ENCODE measurements at places on chromosomes 1 and 21. TPM values are rescaled to one million over a fixed set of nuclear protein-coding genes. Genes with fewer than 3 reads are reported as not detected.
A peak's percentile ranks its signal among the peaks of the same experiment; 100 is the strongest.

DNA sequence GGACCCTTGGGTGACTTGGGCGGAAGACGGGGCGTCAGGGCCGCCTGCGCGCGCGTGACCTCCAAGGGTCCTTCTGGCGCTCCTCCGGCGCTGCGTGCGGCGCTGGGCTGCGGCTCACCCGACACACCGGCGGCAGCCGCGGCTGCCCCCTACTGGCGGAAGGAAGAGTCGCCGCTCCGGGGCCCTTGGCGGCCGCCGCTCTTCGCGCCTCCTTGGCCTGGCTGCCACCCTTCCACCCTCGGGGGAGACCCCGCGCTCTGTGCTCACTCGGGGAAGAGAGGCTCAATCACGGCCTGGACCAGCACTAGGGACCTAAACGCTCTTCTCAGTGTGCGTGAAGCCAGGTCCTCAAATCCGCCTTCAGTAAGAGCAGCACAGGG is 89.7 kb downstream of the DMRTA2 start:
- no peaks in the 10 kb centered on the region for H3K36me3 ChIP-seq
- peak; percentile 80 for DNase-seq
- peak overlapping the region; percentile 63 for H3K4me3 ChIP-seq
- peaks cover 55% of the 10 kb centered on the region for H3K27me3 ChIP-seq

DNA sequence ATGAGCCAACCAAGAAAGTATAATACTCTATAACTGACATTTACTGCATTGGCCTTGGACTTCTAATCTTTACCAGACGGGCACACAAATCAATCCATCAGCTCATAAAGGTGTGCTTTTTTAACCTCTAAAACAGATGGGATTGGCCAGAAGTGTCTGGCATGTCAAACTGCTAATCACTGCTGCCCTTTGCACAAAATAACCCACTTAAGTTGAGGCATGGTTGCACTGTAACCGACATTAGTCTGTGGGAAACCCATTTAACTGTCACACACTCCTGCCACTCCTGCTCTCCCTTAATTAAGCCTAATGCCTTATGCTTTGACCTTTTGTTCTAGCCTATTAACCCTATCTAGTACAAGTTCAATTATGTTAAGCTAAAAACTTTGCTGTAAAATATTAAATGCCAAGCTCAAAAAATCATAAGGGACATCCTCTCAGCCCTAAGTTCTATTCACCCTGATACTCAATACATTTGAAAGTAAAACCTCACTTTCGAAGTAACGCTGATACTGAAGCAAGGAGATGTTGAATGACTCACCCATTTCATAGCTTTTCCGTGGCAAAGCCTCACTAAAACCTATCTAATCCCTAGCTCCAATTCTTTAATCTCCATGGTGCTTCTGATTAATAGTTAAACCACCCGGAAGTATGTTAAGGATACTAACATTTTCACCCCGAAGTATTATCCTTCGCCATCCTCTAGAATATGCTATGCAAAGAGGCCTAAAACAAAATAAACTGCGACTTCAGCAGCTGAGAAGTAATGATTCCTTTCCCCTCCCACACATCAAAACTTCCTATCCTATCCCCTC is 12.9 kb downstream of the NRIP1 start:
- H3K4me1 ChIP-seq = peaks cover 59% of the 10 kb centered on the region
- no peaks in the 10 kb centered on the region for H3K27me3 ChIP-seq
- no peak overlapping the region for H3K4me3 ChIP-seq
- 0 out of 2 replicates have a peak, but pooled peaks cover 2% of the 10 kb centered on the region for H3K36me3 ChIP-seq

Gene ARTN
- 28.5 TPM for total RNA-seq

DNA sequence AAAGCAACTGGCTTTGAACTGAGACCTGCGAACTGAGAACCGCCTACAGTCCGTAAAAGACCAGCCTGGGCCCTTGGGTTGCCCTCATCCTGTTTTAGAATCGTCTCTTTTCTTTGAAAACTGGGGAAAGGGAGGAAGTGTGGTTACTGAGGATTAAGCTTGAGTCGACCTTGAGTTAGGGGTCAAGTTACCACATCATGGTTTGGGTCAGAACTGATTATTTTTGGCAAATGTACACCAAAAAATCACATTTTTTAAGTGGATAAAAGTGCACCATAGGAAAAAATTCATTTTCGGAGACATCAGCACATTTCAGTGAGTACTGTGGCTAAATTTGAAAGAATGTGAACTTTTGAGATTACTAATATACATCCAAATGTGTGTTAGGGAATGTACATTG is 76.9 kb upstream of the KAZN start:
- H3K4me1 ChIP-seq = no peaks in the 10 kb centered on the region
- H3K36me3 ChIP-seq = no peaks in the 10 kb centered on the region
- H3K27ac ChIP-seq = no peak overlapping the region
- DNase-seq = no peak
- H3K4me3 ChIP-seq = no peak overlapping the region

- peaks cover 39% of the 10 kb centered on the region for H3K27me3 ChIP-seq
- no peak overlapping the region for H3K4me3 ChIP-seq
- H3K36me3 ChIP-seq = peaks cover 4% of the 10 kb centered on the region
- H3K27ac ChIP-seq = no peak overlapping the region
These were observed 2.0 kb downstream of the ADAMTSL4 start for GRCh38 chr1:150551051-150551783.

DNA sequence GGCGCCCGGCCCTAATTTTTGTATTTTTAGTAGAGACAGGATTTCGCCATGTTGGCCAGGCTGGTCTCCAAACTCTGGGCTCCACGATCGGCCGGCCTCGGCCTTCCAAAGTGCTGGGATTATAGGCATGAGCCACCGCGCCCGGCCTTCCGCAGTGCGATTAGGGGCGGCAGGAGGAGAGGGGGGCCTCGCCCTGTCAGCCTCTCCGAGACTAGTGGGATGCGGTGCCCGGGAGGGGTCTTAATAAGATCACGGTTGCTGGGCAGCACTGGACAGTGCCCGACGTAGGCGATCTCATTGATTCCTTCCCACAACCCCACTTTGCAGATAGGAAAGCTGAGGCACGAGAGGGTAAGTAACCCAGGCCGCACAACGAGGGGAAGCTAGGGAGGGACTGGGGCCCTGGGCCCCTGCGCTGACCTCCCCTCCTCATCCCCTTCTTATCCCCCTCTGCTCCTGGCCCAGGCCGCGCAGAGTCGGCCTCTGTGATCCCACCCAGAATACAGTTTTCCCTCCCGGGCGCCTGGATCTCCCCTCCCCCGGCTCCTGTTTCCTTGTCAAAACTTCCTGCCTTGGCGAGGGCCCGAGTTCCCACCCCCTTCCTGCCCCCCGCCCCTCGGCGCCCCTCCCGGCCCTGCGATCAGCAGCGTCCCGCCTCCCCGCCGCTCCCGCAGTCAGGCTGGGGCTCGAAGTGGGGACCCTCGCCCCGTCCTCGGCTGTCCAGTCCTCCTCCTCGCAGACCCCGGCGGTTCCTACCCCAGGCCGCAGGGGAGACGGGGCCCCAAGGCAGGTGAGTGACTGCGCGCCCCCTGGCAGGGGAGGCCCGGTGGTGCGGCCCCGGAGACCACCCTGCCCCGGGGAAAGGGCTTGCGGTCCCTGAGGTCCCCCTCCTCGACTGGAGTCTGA is at the start of gene PEAR1:
PEAR1 (plus strand) TSS at position 671 of the 906 bp plus-strand sequence. CDS start 10,209 bp downstream, outside the sequence.
- H3K27ac ChIP-seq = no peak within 1 kb of the TSS
- DNase-seq = peak; percentile 66
- peak within 1 kb of the TSS; percentile 72 for H3K4me3 ChIP-seq
- no peaks in the 10 kb centered on the region for H3K36me3 ChIP-seq
- H3K27me3 ChIP-seq = peaks cover 78% of the 10 kb centered on the region

DNA sequence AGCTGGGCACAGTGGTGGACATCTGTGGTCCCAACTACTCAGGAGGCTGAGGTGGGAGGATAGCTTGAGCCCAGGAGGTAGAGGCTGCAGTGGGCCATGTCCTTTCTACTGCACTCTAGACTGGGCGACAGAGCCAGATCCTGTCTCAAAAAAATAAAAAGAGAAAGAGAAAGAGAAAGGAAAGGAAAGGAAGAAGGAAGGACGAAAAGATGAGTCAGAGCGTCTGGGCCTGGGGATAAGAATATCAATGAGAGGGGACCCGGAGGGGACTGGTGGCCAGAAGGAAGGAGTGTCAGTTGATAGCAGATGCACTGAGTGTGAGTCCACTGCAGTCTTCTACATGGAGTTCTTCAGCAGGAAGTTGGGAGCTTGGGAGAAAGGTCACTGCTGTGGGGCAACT is 75.6 kb downstream of the SYT6 start:
- H3K4me3 ChIP-seq = no peak overlapping the region
- peaks cover 92% of the 10 kb centered on the region for H3K4me1 ChIP-seq
- peaks cover 11% of the 10 kb centered on the region for H3K36me3 ChIP-seq
- peaks cover 10% of the 10 kb centered on the region for H3K27me3 ChIP-seq
- no peak overlapping the region for H3K27ac ChIP-seq

DNA sequence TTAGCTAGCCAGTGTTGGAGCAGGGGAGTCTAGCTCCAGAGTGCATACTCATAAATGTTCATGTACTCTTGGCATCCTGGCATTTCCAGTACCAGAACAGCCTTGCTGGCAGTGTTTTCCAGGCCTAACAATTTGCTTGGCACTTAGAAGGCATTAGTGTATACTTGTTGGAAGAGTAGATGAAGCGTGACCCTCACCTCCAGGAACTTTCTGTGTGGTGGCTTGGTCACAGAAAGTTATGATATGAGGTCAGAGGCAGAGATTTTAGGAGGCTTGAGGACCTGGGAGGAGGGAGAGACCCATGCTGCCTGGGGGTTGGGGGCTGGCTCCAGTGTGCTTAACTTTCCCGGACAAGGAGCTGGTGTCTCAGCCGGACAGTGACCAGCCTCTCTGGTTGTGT is 52.7 kb upstream of the GCLM start:
- H3K27me3 ChIP-seq = peaks cover 4% of the 10 kb centered on the region
- DNase-seq = no peak
- no peak overlapping the region for H3K4me3 ChIP-seq
- no peak overlapping the region for H3K27ac ChIP-seq
- H3K4me1 ChIP-seq = no peaks in the 10 kb centered on the region
- H3K36me3 ChIP-seq = no peaks in the 10 kb centered on the region

DNA sequence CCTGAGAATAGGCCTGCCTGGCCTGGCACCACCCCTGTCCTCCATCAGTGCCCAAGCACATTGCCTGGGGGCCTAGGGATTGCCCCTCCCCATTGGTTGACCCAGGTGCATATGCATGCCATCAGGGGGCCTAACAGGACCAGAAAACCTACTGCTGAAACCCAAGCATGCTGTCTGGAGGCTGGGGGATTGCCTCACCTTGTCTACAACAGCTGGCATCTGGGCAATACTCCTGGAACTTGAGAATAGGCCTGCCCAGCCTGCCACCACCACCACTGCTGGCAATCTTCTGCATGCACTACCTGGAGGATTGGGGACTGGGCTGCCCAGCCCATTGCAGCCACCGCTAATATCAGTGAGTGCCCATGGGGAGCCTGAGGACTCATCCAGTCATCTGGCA is 56.1 kb upstream of the BCL10 start:
- no peak overlapping the region for H3K27ac ChIP-seq
- no peak for DNase-seq
- H3K36me3 ChIP-seq = peaks cover 6% of the 10 kb centered on the region
- no peaks in the 10 kb centered on the region for H3K27me3 ChIP-seq
